Cerebellar nuclear complex (tissue), 1 donor: ENCODE measurements at places on chromosomes 13 and 19.

- no peak for DNase-seq
Observed at GRCh38 chr13:100399455-100399854, 189.1 kb downstream of the GGACT start.

- DNase-seq: no peak
Observed at GRCh38 chr19:3766520-3766919, 4.0 kb downstream of the MRPL54 start.

- no peak for DNase-seq
Observed at GRCh38 chr13:63972328-63972727, 2556.7 kb upstream of the PCDH20 start.

- no peak for DNase-seq
Observed at GRCh38 chr13:105282406-105283285, 1252.8 kb downstream of the EFNB2 start.

GRCh38 chr19:34961775-34962686, 2.0 kb downstream of the ZNF792 start:
- no peak for DNase-seq

DNA sequence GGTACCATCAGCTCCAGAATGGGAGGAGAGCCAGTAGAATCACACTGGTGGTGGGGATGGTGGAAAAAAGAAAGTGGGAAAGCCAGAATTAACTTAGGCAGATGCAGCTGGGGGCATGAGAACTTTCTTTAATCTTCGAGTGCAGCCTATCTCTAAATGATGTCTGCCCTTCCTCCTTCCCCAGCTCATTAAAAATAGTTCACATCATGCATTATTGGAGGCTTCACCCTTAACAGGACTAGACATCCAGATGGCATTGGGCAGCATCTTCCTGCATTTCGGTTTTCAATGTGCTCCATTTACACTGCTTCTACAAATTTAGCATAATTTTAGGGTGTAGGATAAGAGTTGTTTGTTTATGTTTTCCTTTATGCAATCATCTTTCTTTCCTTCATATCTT, 272.8 kb downstream of the COG6 start:
- no peak for DNase-seq

DNA sequence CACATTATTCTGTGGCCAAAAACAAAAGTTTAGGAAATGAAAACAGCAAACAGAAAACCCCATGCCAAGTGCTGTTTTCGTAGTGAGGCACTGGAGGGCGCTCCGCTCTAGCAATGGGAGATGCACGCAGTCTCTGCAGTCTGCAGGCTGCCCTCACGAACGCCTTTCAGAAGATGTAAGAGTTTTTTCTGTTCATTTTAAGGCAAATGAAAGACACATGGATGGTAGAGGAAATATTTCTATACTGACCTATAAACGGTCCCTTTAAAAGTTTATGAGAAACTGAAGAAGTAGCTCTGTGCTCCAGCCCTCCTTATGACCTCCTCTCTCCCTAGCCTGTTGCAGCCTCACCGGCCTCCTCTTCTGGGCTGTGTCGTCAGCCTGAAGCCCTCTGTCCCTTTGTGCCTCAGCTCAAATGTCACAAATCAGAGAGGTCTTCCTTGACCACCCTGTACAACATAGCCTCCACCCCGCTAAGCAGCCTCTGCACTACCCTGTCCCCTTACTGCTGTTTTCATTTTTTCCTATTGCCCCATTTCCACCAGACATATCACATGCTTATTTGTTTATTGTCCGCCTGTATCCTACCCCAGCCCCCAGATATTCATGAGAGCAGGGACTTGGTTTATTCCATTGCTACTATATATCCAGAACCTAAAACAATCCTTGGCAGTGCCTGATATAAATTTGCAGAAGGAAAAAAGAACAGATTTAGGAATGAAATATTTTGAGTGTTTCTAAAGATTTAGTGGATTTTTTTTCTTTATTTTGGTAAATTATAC, 116.4 kb downstream of the TM9SF2 start:
- DNase-seq: peak; percentile 47

- no peak for DNase-seq
Observed at GRCh38 chr13:80276371-80277289, 64.3 kb downstream of the SPRY2 start.

- DNase-seq: no peak
Observed at GRCh38 chr13:24233351-24233901, 72.9 kb downstream of the SPATA13 start.

GRCh38 chr13:27000686-27001085, 170.9 kb downstream of the USP12 start:
- DNase-seq: no peak

DNA sequence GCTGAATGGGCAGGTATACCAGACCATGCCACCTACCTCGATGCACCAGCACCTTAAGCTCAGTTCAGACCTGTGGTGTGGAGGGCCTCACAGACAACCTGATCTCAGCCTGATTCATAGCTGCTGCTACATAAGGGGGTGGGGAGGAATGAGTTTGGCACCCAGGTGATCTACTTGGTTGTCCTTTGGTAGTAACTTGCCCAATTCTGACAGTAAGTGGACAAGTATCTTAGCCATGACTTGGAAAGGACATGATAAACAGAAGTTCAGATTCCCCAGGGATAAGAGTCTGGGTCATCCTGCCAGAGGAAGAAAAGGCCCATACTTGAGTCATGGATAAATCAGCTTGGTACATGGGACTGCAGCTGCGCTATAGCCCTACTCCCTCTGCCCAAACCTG, 28.4 kb upstream of the SOHLH2 start:
- no peak for DNase-seq

DNA sequence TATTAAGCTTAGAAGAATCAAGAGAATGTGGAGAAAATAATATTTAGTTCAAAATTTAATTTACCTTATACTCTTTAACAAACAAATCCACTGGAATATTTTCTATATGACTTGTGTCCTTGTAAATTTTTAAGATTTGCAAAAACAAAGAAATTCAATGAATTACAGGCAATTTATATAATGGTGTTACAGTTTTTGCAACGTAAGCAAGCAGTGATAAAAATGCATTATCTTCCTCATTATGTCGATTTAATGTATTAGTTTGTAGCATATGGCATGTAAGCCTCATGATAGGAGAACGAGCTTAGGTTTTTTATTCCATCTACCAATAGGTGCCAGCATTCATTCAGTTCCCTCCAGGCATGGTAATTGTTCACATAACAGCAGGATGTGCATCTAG, 100.0 kb upstream of the PCDH9 start:
- no peak for DNase-seq

DNA sequence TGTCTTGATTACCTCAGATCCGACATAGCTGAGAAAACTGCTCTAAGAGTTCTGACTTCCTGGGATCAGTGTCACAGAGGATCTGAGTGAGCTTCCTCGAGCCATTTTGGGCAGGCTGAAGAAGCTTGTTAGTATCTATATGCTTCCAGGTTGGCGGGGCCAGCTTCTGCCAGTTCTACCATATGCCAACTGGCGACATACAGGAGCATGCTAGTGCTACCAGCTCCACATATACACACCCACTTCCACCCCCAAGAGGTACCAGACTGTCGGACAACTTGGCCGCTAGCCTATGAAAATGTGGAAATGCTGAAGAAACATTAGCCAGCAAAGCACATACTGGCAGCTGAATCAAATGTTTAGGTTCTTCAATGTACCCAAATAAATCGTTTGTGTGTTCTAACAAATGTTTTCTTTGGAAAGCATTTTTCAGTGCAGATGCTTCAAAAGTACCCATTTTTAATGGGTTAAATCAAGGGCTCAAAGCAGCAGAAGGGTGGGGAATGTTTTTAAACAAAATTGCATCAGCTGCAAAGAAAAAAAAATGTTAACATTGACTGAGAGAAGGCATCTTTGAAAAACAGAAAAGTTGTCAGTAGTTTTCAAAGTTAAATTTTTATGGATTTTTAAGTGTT, 163.7 kb downstream of the KLF12 start:
- DNase-seq: no peak

DNA sequence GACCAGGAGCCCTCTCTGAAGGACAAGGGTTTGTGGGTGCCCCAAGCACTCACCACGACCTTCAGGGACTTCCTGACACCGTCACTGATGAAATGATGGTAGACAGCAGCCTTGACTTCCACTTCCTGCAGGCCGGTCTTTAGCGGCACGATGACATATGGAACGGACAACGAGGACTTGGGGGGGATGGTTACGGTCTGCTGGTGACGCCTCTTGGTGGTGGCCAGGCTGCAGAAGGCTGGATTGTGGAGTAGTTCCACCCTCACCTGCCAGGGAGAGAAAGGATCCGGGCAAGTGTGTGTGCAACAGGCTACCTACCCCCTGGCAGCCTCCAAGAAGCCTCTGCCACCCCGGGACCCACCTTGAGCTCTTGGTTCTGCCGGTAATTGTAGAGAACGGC, 23.2 kb downstream of the C3 start:
- no peak for DNase-seq

- DNase-seq: no peak
Observed at GRCh38 chr19:7524523-7524922, 2.1 kb downstream of the MCOLN1 start.

DNA sequence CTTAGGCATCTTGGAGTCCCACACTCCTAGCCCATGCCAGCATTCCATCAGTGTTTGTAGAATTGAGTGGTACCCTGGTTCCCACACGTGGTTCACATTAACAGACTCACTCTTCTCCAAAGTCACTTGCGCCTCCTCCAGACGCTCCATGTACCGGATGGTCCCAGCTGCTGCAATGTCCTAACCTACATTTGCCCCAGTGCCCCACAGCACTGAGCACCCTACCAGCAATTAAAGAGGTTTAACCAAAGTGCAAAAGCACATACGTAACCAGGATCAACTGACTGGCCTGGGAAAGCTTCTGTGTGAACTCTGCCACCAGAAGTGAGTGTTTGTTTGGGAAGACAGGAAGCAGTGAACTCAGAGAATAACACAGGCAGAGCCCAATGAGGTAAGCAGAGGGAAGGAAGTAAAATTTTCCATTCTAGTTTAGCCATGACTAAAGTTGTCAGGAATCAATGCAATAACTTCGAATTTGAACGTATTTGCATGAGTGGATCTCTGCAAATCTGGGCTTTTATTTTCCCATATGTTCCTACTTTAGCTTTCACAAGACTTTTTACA, 7.3 kb upstream of the MEDAG start:
- DNase-seq: no peak

DNA sequence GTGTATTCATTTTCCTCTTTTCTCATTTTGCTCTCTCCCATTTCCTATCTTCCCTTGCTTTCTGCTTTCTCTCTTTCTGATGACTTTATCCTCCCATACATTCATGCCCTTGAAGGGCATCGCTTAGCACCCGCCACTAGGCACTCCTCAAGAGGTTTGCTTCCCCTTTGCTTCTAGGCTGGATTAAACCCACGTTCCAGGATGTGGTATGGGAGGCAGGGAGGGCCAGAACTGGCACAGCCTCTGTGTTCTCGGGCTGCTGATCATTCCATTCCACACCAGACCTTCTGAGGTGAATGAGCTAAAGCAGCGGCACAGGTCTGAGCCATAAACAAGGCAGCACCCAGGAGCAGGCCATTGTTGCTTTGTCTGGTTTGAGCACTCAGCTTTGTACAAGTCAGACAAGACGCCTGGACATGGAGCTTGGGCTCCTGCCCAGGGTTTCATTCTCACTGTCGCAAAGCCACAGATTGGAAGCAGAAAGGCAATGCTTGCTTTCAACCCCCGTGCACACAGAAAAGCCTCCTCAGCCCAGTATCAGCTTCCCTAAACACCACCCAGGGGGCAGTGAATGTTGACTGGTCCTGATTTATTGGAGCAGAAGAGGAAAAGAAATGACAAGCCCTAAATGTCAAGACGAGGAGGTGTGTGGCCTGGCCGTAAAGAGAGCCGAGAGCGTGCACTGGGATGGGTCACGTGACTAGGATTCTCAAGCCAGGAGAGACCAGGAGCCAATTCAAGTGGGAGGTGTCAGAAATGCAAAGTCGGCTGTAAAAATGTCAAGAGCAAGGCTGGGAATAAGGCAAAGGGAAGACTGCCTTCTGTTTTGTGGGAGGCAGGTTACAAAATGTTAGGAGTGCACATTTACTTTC, 218.0 kb upstream of the SERP2 start:
- peak; percentile 74 for DNase-seq

- no peak for DNase-seq
Observed at GRCh38 chr19:35429698-35430408, 18.2 kb upstream of the FFAR2 start.

DNA sequence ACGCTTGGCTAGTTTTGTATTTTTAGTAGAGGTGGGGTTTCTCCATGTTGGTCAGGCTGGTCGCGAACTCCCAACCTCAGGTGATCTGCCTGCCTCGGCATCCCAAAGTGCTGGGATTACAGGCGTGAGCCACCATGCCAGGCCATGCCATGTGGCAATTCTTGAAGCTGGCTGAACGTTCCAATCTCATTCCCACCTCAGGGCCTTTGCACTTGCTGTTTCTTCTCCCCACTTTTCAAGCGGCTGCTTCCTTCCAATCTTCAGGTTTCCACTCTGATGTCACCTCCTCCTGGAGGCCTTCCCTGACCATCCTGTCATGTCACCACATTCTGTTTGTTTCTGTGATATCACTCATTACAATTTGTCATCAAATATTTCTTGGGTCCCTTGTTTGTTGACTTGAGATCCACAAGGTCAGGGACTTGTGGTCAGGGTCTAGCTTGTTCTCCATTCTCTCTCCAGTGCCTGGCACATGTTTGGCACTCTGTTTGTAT, 4.2 kb downstream of the EPOR start:
- no peak for DNase-seq

DNA sequence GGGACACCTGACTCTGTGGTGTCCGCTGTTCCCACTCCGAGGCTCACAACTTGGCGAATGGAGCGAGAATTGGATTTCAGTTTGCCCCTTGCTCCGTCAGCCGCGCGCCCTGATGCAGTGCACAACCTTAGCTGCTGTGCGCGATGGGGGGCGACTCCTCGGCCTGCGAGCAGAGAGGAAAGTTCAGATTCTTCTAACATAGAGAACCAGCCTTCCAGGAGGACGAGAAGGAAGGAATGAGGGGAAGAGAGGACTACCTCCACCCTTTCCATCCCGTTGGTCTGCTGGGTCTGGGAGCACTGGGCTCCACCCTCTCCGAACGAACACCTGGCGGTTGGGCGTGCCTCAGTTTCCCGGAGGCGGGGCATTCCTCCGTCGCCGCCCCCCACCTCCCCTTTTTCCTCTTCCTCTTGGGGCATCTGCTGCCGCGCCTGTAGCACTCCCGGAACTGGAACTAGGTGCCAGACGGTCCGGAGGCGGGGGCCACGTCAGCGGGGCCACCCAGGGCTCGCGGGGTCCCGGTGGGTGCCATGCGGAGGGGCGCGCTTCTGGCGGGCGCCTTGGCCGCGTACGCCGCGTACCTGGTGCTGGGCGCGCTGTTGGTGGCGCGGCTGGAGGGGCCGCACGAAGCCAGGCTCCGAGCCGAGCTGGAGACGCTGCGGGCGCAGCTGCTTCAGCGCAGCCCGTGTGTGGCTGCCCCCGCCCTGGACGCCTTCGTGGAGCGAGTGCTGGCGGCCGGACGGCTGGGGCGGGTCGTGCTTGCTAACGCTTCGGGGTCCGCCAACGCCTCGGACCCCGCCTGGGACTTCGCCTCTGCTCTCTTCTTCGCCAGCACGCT, at the start of gene KCNK6:
Gene KCNK6 (plus strand): TSS at position 425 of the 838 bp plus-strand sequence. CDS start 106 bp downstream, at position 531.
- DNase-seq: no peak

GRCh38 chr13:45707516-45708100, 5.5 kb downstream of the CBY2 start:
- no peak for DNase-seq
